ENCODE measurements at places on chromosomes 12 and 14.
A peak's percentile ranks its signal among the peaks of the same experiment; 100 is the strongest.

GRCh38 chr12:6177642-6178358 is 22.4 kb upstream of the CD9 start:
- no peak for DNase-seq

- DNase-seq, result no peak
These were observed 102.1 kb downstream of the MYRFL start for GRCh38 chr12:69927164-69927563.

GRCh38 chr14:20659813-20660395 is 18.4 kb upstream of the OR6S1 start:
- no peak for DNase-seq

DNA sequence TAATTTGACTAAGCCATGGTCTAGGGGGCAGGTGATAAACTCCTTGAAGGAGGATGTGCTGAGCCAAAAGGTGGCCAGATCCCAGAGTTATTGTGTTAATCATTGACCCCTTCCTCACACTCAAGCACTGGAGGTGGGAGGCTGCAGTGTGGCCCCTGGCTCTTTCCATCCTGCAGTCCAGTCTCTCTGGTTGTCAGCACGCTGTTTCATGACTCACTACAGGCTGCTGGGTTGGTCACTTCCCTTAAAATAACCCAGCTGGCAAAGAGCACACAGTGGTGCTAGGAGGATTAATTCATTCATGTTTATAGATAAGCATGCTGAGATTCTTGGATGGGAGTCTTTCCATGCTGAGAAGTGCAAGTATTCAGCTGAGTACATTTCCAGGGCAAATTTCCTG is 228.9 kb downstream of the ANO2 start:
- DNase-seq, result no peak

GRCh38 chr14:64671591-64671990 is 32.6 kb upstream of the PLEKHG3 start:
- peak; percentile 59 for DNase-seq

DNA sequence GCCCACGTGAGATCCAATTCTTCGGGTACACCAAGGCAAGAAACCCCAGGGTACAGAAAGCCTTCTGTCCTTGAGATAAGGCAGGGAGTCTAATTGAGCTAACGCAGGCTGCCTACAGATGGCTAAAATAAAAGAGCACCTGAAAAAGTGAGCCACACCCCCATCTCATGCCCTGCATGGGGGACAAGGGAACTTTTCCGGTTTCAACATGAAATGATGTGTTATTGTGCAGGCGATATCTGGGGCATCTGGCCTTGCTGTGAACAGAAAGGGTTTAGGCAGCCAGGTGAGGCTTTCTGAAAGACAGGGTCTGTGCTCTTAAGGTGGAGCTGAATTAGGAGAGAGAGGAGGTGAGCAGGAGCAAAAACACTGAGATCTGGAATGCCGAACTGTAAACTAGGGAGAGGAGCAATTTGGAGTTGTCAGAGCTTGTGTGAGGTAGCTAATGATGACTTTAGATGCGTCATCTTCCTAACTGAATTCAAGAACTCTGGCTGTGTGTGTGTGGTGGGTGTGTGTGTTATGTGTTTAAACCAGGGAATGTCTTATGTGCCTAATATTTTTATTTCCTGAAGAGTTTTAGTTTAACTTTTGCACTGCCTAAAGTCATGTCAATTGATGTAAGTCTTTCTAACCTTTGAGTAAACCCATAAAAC is 20.1 kb upstream of the LDHB start:
- no peak for DNase-seq

GRCh38 chr12:123949770-123950165 is 22.9 kb downstream of the CCDC92 start:
- DNase-seq, result no peak

DNA sequence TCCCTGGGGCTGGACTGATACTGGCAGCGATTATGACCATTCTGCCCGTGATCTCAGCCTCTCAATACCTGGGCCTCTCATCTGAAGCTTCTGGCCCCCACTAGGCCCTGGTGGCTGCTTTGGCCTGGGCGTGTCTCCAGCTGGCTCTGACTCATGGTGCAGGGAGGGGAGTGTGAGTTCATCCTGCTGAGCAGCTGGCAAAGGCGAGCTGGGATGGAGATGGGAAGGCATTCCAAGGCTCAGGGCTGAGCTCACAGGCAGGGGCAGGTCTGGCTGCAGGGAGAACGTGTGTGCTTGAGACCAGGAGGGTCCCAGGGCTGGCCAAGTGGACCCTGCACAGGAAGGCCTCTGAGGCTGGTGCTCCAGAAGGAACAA is 221.8 kb downstream of the TMEM121 start:
- DNase-seq, result no peak

GRCh38 chr12:101813117-101813516 is 17.6 kb downstream of the GNPTAB start:
- DNase-seq, result no peak

DNA sequence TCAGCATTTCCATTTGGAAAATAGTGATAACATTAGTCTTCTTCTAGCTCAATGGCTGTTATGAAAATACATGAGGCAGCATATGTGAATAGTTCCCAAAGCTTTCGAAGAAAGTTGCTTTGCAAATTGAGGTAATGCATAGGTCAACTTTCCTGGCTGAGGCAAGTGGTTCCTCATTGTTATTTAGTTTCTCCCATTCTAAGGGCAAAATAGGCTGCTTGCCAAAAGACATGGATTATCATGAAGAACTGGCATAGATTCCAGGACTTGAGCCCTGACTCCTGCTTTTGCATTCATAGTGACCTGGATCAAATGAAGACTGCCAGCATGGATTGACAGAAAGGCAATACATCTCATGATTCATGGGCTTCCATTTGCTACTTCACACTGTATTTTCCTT is 35.7 kb downstream of the LRFN5 start:
- DNase-seq, result no peak

GRCh38 chr12:7302266-7302986 is 1.4 kb upstream of the ACSM4 start:
- no peak for DNase-seq

- DNase-seq, result no peak
These were observed 32.4 kb upstream of the TMED10 start for GRCh38 chr14:75208843-75209242.

DNA sequence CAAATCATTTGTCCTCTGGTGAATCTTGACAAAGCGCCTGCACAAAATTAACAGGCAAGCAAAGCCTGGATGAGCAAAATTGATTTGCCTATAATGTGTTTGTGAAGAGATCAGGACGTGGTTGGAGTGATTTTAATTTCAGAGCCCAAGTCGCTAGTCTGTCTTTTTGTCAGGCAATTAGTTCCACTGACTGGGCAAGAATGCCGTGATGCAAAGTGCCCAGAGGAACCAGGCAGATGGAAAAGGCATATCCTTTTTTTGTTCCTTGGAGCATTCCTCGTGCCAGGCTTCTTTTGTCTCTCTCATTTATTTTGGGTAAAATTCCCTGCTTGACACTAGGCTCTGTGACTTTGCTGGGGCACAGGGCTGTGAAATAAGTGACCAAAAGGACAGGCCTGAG is 65.9 kb upstream of the CCDC198 start:
- no peak for DNase-seq

- DNase-seq, result peak; percentile 11
These were observed 45.4 kb upstream of the USP15 start for GRCh38 chr12:62214846-62215245.

GRCh38 chr14:26319139-26319864 is 278.5 kb downstream of the NOVA1 start:
- no peak for DNase-seq

DNA sequence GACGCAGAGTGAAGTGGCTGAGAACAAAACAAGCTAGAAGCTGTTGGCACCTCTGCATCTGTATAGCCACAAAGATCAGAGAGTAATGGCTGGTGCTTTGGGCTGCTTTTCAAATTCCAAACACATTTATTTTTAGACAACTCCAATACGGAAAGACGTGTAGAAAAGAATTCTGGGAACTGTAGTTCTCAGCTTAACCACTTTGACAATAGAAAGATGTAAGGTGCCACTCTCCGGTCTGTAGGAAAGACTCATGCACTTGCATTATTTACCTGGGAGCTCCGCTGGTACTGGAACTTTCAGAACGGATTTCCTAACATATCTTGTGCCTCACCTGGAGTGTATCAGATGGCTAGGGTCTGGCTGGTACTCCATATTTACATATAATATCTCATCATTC is 1.8 kb upstream of the OR4K2 start:
- DNase-seq, result no peak

GRCh38 chr12:124680863-124681778 is 113.7 kb upstream of the NCOR2 start:
- DNase-seq, result peak; percentile 63

DNA sequence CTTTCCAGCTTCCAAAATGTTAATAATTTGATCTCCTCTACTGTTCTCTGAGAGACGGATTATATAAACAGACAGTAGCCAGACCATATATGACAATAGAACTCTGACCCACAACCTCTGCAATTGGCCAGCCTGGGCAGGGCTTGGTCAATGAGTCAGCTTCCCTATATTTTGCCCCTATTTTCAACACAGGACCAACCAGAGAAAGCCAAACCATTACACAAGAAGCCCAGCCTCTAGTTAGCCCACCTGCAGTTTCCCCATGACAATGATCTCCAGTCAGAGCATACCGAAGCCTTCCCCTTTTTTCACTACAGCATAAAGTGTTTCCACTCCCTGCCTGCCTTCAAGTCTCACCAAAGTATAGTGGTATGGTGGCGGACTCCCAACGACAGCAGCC is 7.6 kb upstream of the EXD2 start:
- no peak for DNase-seq

DNA sequence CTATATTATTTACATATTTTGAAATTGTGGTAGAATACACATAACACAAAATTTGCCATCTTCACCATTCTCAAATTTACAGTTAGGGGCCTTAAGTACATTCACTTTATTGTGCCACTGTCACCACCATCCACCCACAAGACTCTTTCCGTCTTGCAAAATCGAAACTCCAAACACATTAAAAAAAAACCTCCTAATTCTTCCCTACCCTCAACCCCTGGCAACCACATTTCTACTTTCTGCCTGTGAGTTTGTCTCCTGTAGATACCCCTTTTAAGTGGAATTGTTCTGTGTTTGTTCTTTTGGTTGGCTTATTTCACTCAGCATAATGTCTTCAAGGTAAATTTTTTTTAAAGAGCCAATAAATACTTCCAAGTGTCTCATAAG is 31.6 kb upstream of the AMIGO2 start:
- DNase-seq, result peak; percentile 66

DNA sequence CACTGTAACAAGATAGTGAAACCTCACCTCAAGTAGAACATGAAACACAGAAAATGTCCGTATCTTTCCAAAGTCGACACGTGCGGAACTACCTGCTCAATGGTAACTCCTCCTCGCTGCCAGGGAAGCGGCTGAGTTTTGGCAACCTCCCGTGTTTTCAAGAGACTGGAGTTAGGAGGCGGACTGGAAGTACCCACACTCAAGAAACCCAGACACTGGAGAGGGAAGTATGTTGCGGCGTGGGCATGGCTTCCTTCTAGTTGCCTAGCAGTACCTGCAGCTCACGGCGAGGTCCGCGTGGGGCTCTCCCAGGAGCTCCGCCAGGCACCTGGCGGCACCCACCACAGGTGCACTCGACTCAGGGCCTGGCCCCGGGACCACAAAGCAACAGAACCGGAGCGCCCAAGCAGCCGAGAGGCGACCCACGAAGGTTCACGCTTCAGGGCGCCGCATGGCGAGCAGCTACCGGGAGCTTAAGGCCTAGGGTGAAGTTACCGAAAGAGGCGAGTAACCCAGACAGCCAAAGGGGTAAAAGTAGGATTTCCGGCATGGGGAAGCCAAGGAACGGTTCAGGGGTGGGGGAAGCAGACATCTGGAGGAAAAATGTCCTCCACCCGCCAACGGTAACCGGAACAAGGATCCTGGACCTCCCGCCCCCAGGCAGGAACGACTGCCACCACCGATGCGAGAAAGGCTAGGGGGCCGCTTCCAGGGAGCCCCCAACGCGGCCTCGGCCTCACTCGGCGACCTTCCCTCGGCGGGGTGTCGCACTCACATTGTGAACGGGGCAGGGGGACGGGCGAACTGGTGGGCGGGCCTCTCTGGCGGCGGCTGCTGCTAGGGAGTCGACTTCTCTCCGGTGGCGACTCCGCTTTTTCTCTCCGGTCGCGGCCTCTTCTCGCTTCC is 608 bp downstream of the PTGES3 start:
- DNase-seq, result peak; percentile 57

DNA sequence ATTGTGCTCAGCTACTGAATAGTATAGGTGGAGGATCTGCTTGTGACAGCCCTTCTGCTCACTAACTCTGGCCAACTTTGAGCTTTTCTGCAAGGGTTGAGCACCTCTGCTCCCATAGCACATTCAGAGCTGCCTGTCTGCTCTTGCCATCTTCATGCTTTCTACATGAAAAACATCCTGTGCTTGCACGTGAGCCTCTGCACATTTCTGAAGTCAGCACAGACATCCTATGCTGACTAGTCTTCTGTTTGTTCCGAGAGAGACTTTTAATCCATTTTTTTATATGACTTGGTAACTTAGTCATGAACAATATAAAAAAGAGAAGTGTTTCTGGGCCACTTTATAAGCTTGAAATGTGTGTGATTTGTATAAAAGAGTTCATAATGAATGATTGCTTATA is 969.3 kb downstream of the TMTC2 start:
- no peak for DNase-seq

- DNase-seq, result no peak
These were observed 62.3 kb downstream of the SPRING1 start for GRCh38 chr12:116675339-116676107.

- no peak for DNase-seq
These were observed 8.7 kb downstream of the HDAC7 start for GRCh38 chr12:47811072-47811396.

DNA sequence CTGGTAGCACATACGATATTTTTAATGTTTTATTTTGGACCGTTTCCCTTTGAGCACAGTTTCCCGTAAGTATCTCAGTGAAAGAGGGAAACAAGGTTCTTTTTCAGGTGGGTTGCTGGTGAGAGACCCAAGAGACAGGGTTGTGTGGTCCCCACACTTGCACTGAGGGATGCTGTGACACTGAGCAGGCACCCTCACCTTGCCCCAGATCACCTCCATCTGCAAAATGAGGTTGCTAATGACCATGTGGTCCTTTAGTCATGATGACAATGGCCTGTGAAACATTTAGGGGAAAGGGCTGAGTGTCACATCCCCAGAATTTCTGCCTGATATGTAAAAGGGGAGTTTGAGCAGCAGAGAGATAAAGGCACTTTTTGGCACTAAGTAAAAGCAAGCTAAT is 4.3 kb downstream of the CCND2 start:
- DNase-seq, result no peak
